ENCODE measurements at places on chromosomes 6 and 20.

GRCh38 chr6:76490456-76490855 is 418.0 kb upstream of the IMPG1 start:
- no peak for DNase-seq

GRCh38 chr6:107731422-107732319 is 92.4 kb downstream of the SCML4 start:
- no peak for DNase-seq

DNA sequence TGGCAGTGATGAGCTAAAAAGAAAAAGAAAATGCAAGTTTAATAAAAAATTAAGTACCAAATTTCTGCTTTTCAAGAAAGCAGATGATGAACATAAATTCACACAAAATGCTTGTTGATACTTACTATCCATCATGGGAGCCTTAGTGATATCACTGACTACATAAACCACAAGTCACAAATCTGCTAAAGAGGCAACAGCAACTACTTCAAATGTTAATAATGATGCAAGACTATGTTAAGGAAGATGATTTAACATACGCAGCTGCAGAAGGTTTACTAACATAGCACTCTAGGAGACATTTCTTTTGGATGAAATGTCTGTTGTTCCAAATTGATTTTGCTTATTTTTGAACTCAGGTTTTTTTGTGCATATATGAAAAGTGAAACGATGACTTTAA is 18.6 kb downstream of the FYN start:
- DNase-seq: no peak

- no peak for DNase-seq
These were observed 572.8 kb downstream of the TFAP2A start for GRCh38 chr6:9841886-9842725.

DNA sequence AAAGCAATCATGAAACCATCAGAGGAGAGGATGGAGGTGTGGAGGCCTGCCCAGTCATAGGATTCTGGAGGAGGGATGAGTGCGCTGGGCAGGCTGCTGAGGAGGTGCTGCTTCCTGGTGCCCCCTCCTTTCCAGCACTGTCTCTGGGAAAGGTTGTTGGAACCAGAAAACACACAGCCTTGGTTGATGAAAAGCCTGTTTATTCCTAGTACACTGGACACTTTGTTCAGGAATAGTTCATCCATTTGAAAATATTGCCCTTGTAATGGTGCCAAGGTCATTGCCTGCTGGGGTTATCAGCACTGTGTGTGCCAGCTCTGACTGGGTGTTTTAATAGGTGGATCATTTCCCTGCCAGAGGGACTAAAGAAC is 83.7 kb upstream of the ARMC2 start:
- DNase-seq: no peak

DNA sequence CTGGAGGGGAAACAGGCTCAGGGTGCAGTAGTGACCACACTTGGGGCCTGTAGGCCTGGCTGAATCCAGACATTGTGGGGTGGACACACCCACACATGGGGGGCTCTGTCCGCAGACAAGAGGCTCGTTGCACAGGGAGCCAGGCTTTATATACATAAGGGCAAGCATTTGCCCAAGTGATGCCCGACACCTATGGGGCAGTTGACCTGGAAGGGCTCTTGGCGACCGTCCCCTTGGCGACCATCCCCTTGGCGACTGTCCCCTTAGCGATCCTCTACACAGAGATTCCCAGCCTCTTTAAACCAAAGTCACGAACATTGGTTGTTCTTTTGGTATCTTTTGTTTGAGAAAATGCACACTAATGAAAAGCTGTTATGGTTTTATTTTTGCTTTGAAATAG is 2.7 kb downstream of the TOX2 start:
- DNase-seq: no peak

DNA sequence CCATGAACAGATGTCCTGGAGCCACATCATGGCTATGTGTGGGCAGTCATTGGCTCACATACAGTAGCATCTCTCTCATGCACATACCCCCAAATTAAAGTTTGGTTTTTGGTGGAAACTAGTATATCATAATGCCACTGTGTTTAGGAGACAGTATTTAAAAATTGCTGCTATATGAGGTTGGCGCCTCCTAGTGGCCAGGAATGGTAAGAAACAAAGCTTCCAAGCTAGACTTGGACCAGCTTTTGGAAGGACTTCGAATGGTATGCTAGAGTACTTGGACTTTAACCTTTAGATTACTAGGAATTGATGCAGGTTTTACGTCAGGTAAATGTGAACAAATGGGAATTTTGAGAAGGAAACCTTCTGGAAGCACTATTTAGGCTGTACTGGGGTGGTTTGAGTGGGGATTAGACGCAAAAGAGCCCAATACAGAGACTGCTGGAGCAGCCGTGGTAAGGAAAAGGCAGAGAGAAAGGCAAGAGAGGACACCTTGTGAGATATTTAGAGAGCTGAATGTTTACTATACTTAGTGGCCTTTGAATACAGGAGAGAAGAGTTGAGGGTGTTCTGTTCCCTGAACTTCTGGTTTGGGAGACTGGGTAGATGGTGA is 23.8 kb downstream of the PRSS35 start:
- DNase-seq: no peak

GRCh38 chr6:621931-622330 is 35.0 kb downstream of the HUS1B start:
- no peak for DNase-seq

DNA sequence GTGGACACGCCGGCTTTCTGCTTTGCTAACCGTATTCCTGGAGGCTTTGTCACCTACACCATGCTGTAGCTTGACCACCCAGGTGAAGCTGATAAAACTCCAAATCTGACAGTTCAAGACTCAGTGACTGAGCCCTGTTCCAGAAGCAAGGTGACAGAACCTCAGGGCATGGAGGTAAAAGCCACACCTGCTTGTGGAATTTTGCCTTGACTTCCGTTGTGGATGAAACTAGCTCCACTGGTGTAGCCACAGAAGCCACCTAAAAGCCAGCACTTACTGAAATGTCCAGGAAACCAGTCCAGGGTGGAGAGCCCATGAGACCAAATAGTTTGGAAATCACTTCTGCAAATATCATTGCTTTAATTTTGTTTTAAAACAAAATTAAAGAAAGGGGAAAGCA is 11.0 kb downstream of the CST8 start:
- no peak for DNase-seq

DNA sequence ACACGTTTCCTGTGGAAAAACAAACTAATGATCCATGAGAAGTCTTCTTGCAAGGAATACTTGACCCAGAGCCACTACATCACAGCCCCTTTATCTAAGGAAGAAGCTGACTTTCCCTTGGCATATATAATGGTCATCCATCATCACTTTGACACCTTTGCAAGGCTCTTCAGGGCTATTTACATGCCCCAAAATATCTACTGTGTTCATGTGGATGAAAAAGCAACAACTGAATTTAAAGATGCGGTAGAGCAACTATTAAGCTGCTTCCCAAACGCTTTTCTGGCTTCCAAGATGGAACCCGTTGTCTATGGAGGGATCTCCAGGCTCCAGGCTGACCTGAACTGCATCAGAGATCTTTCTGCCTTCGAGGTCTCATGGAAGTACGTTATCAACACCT is 35.4 kb downstream of the GCNT2 start:
- DNase-seq: no peak

- no peak for DNase-seq
These were observed 185.1 kb upstream of the HDDC2 start for GRCh38 chr6:125486881-125487280.

GRCh38 chr6:135227349-135227748 is 46.2 kb downstream of the MYB start:
- DNase-seq: no peak

GRCh38 chr6:2792330-2793110 is 27.3 kb downstream of the WRNIP1 start:
- DNase-seq: no peak

- DNase-seq: peak; percentile 50
These were observed 1.1 kb downstream of the FBXO30 start for GRCh38 chr6:145813285-145814034.

DNA sequence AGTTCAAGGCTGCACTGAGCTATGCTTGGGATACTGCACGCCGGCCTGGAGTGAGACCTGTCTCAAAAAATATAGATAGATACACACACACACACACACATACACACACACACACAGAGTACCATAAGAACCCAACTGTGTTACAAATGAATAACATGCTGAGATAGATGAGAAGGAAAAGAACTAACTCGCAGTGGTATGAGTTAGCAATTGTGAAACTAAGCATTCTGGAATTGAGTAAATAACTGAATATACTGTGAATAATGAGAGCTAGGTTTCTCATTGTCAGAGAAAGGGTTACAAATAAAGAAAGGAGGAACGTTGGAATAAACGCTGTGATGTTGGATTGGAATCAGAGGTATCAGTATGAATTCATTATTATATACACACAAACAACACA is 14.6 kb upstream of the FAXC start:
- DNase-seq: no peak

- peak; percentile 30 for DNase-seq
These were observed 63.6 kb downstream of the HUS1B start for GRCh38 chr6:593139-593906.

- DNase-seq: no peak
These were observed 233.7 kb downstream of the IBTK start for GRCh38 chr6:82013561-82014530.

DNA sequence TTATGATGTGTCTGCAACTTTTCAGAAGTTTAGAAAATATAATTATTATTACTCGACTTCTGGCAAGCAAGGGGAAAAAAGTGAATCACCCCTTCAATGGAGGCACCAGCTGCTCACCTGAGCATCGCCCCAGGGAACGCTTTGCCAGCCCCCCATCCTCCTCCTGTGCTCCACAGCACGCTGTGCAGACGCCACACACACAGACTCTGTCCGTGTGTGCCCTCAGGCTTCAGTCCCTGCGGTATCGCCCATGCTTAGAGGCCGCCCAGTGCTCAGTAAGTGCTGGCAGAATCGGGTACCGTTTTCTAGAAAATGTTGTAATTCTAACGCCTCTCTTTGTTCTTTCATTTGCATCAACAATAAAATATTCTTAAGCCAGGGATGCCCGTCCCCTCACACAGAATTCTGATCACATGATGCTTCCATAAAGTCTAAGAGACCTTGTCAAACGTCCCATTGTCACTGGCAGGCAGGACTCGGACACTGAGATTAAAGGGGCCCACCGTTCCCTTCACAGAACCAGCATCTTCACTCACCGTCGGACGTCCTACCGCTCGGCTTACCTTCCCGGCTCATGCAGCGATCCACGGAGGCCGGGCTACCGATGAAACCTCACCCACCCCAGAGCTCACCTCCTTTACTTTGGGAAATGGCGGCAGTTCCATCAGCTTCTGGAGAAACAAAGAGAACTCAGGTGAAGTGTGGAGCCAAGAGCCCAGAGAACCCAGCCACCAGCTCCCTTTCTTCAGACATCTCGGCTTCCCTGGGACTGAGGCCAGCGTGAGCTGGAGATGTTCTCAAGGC is 105.5 kb downstream of the DLL1 start:
- DNase-seq: no peak

Data from fibroblast of skin of left quadriceps (primary cell).